Activated CD4-positive, alpha-beta T cell treated with anti-CD3 and anti-CD28 coated beads for 36 hours (primary cell): ENCODE measurements at places on chromosomes 4 and X. TPM values are rescaled to one million over a fixed set of nuclear protein-coding genes. Genes with fewer than 3 reads are reported as not detected.

DNA sequence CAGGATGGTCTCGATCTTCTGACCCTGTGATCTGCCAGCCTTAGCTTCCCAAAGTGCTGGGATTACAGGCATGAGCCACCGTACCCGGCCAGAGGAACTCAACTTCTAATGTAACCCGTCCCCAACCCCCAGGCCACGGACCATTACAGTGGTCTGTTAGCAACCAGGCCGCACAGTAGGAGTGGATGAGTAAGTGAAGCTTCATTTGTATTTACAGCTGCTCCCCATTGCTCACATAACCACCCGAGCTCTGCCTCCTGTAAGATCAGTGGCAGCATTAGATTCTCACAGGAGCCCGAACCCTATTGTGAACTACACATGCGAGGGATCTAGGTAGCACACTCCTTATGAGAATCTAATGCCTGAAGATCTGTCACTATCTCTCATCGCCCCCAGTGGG, 119.6 kb downstream of the SHROOM3 start:
- no peak for DNase-seq
- no peak overlapping the region for H3K27ac ChIP-seq
- H3K4me1 ChIP-seq = no peaks in the 10 kb centered on the region
- peaks cover 2% of the 10 kb centered on the region for H3K27me3 ChIP-seq

DNA sequence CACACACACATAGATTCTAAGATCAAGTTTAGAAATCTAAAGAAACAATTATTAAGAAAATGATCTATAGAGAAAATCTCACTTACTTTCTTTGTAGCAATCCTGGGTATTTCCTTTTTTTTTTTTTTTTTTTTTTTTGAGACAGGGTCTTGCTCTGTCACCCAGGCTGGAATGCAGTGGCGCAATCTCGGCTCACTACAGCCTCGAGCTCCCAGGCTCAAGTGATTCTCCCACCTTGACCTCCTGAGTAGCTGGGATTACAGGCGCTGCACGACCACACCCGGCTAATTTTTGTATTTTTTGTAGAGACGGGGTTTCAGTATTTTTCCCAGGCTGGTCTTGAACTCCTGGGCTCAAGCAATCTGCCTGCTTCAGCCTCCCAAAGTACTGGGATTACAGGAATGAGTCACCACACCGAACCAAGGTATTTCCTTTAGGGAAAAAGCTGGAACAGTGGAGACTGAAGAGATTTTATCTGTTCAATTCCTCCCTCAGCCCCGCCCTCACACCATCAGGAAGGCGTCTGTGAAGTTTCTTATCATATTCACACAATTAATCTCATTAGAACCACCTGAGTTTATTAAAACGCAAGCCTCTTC, at the start of gene TRIML2:
TRIML2 (minus strand) TSS at position 447 of the 599 bp plus-strand sequence. CDS start 4,235 bp downstream, outside the sequence.
- no peaks in the 10 kb centered on the region for H3K27me3 ChIP-seq
- H3K27ac ChIP-seq = no peak within 1 kb of the TSS
- H3K4me1 ChIP-seq = no peaks in the 10 kb centered on the region

GRCh38 chr4:5979981-5980380, 38.2 kb downstream of the C4orf50 start:
- peak; percentile 29 for DNase-seq
- peaks cover 23% of the 10 kb centered on the region for H3K27me3 ChIP-seq
- H3K27ac ChIP-seq = no peak overlapping the region
- H3K4me1 ChIP-seq = no peaks in the 10 kb centered on the region
- no peaks in the 10 kb centered on the region for H3K36me3 ChIP-seq
- no peak overlapping the region for H3K4me3 ChIP-seq

GRCh38 chr4:40405193-40405592, 70.1 kb downstream of the CHRNA9 start:
- H3K36me3 ChIP-seq = no peaks in the 10 kb centered on the region
- no peak overlapping the region for H3K4me3 ChIP-seq
- no peak overlapping the region for H3K27ac ChIP-seq

DNA sequence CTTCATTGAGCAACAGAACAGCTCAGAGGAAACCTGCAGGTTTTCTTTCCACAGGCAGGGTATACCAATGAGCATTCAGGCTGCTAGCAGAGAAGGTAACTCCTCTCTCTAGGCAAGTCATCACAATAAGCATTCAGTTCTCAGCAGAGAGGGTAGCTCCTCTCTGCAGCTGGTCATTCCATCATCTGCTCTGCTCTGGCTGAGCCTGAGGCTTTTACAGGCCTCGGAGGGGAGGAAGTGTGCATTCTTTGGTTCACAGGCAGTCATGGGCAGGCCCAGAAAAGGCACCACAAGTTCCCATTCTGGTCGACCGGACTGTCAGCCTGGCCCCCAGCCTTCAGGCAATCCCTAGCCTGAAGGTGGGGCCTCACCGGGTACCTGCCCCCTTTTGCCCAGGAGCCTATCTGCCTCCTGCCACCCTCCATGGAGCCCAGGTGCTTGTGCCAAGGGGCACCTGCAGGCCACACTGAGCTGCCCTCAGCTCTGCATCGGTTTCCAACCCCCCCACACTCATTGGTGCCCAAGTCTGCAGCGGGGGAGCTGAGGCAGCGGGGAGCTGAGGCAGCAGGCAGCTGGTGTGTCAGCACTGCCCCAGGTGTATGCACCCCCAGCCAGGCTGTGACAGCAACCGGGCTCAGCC, 83.1 kb downstream of the PRDM5 start:
- H3K27ac ChIP-seq = no peak overlapping the region
- H3K4me1 ChIP-seq = peaks cover 7% of the 10 kb centered on the region
- peaks cover 1% of the 10 kb centered on the region for H3K27me3 ChIP-seq

- H3K4me3 ChIP-seq = no peak overlapping the region
- no peaks in the 10 kb centered on the region for H3K27me3 ChIP-seq
- H3K27ac ChIP-seq = no peak overlapping the region
- DNase-seq = no peak
- H3K36me3 ChIP-seq = peaks cover 2% of the 10 kb centered on the region
These were observed 1.5 kb downstream of the SLC26A1 start for GRCh38 chr4:991451-992296.

- no peak overlapping the region for H3K27ac ChIP-seq
- H3K36me3 ChIP-seq = no peaks in the 10 kb centered on the region
- H3K4me3 ChIP-seq = no peak overlapping the region
- no peaks in the 10 kb centered on the region for H3K27me3 ChIP-seq
- no peak for DNase-seq
These were observed 66.6 kb upstream of the ARHGAP24 start for GRCh38 chr4:85408301-85408700.

Gene DOK7
- not detected for total RNA-seq

Gene TEX13C
- total RNA-seq = not detected

Gene GPR173
- 0.14 TPM for total RNA-seq
